ENCODE measurements at places on chromosomes 5 and 9. TPM values are rescaled to one million over a fixed set of nuclear protein-coding genes. Genes with fewer than 3 reads are reported as not detected.

- DNase-seq: no peak
These were observed 74.7 kb upstream of the UNC5A start for GRCh38 chr5:176735383-176736265.

The PCSK1 gene
- 0.41 TPM for total RNA-seq

The CDH9 gene
- not detected for total RNA-seq

The PCA3 gene
- not detected for total RNA-seq

The BTNL8 gene
- 0.21 TPM for total RNA-seq

Data from left cardiac atrium (tissue), 4 donors.